Peyer's patch (tissue), 4 donors: ENCODE measurements at places on chromosomes 2 and 18.

DNA sequence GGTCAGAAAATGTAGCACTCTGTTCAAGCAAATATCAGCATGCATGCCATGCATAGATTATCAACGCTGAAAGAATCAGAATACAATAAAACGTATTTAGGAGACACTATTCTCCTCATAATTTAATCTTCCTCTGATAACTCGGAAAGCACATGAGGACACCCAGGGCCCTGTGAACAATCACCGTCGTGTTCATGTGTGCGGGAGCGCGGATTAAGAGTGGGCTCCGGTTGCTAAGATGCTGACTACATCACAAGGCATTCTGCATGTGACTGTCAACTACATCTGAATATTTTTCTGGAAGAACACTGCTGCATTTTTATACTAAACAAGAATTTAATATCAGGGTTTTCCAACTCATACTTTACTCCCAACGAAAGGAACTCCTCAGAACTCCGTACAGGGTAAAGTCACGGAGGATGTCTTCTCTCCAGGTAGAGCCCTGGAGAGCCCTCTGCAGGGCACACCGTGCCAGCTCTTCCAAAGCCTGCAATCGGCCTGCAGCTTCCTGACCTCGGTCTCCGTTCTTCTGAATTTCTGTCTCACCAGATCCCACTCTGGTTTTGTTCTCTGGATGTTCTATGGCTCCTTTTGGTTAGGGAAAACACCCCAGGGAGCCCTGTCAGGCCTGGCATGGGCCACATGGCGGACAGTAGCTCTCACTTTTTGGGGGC lies 59.6 kb downstream of the ZNF516 start:
- no peak for DNase-seq

DNA sequence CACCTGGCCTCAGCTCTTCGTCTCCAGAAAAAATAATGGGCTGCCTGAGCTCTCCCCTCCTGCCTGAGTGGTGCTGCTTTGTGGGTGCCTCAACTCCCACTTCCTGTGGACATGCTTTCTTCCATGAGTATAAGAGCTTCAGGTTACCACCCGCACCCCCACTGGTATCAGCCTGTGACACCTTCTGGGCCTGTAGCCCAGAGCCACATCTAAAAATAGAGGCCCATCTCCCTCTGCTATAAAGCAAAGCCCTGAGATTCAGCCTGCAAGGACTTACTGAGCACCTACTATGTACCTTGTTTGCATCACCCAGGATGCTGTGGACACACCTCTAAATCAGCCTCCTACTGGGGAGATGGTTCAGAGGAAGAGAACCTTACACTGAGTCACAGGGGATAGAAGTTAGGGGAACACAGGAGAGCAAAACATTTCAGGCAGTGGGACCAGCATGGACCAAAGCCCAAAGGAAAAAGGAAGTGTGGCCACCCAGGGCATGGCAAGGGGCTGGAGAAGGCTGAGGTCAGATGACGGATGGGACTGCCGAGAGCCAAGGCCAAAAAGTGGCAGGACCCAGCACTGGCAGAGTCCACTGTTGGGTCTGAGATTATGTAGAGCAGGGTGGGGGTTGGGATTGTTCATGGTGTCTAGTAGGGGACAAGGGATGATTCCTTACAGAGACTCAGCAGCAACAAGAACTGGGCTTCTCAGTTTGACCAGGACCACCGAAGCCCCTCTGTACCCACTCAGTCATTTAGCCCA lies 123.7 kb upstream of the PPP1CB start:
- no peak for DNase-seq

- DNase-seq = no peak
These were observed at the start of gene GPR17 for GRCh38 chr2:127645395-127646291. Gene GPR17 (plus strand): TSS chr2:127646153. CDS start chr2:127650736, 4,583 bp downstream.

- DNase-seq = no peak
These were observed 1.5 kb upstream of the IL1RL2 start for GRCh38 chr2:102185347-102185746.

GRCh38 chr2:170524828-170525565 lies 190.1 kb upstream of the SP5 start:
- DNase-seq = no peak

DNA sequence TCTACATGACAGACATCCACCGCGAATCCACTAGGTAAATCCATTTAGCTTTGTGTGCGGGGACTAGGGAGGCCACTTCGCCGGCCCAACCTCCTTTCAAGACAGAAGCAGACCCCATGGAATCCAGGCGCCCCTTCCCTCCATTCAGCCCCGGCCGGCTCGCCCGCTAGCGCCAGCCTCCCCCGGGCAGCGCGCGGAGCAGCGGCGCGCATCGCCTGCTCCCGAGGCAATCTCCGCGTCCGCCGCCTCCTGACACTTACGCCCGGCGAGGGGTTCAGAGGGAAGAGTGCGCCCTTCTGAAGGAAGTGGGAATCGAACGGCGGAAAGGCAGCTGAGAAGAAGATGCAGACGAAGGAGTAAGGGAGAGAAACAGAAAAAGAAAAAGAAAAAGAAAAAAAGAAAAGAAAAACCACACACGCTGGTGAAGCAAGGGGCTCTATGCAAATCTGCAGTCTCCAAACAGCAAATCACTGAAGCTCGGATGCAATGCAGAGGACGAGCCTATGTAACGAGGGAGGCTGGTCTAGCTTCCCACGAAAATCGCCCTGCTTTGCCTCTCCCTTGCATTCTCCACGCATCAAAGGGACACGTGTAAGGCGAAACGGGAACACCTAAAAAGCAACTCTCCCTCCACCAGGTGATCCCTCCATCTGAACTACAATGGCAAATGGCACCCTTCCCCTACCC lies 684.4 kb downstream of the NRXN1 start:
- no peak for DNase-seq

GRCh38 chr2:213958086-213958485 lies 452.8 kb upstream of the VWC2L start:
- no peak for DNase-seq

- DNase-seq = no peak
These were observed 52.3 kb downstream of the INPP4A start for GRCh38 chr2:98496750-98497493.

DNA sequence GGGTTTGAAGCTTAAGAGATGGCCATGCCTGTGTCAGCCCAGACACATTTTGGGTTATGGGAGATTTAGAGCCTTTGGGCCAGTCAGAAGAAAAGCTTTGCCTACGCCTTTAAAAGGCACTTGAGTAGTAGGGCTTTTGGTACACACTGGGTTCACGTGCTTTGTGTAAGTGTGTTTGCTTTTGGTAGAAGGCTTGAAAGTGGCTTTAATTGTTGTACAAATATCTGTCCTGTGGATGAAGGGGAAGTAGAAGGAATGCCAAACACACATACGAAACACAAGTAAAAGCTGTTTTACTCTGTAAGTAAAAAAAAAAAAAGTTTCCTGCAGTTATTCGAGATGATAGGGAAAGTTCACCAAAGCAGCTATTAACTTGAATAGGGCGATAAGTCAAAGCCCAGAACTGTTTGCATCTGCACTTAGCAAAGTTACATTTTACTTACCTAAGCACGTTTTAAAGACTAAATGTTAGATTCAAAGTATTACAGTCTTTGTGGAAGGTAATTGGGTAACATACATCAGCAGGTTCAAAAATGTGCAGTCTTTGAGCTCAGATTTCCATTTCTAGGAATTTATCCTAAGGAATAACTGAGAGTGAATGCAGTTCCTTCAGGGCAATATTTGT lies 75.4 kb downstream of the STK25 start:
- DNase-seq = no peak

DNA sequence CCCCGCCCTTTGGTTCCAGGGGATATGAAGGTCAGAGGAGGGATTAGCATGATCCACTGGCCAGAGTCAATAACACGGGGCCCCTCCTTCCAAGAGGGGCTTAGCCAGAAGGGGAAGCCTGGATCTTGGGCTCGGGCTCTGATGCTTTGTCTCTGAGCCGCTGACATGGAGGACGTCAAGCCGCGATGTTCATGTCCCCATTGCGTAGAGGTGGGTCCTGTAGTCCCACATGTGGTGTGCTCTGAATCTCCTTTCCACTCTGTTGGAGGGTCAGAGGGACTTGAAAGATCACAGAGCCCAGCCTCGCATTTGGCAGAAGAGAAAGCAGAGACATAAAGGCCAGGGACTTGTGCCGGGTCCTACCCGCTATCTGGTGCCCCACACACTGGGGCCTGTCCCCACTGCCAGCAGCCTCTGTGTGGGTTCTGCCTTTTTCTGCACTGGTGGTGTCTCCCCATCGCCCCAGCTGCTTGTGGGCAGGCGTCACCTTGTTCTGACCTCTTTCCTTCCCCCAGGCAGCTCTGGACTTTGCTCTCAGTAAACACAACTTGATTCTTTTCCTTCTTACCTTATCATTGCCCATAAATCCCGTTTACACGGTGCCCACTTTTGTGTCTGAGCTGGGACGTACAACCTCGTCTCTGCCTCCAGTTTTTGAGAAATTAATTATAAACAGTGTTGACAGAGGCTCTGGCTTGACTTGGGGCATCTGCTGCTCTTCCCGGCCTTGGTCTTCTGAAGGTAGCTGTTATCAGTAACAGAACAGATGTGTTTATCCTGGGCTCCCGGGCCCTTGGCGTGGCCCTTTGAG lies 48.8 kb downstream of the SH3BP4 start:
- DNase-seq = peak; percentile 71

- DNase-seq = no peak
These were observed 22.9 kb downstream of the SH3BP4 start for GRCh38 chr2:234974501-234975385.

- no peak for DNase-seq
These were observed 347.4 kb downstream of the PARD3B start for GRCh38 chr2:204892506-204893255.

GRCh38 chr2:96839293-96839874 lies 4.4 kb downstream of the ANKRD23 start:
- peak; percentile 95 for DNase-seq

DNA sequence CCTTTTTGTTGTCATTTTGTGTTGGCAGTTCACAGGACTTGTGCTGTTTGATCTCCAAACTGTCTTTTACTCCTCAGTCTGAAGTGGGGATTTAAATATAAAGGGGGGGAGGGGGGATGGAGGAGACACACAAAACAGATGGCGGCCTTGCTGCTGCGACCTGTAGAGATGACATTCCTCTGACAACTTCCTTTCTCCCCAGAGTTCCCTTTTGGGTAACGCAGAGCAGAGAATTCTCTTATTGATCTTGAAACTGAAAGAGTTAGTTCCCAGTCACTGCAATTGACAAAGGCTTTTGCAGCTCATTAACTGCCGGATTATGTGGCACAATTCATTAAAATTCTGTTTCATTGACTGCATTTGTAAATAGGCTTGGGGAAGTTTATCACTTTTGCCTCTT lies 279.3 kb downstream of the TSN start:
- no peak for DNase-seq
